ENCODE measurements at places on chromosomes 1 and 21. TPM values are rescaled to one million over a fixed set of nuclear protein-coding genes. Genes with fewer than 3 reads are reported as not detected.

DNA sequence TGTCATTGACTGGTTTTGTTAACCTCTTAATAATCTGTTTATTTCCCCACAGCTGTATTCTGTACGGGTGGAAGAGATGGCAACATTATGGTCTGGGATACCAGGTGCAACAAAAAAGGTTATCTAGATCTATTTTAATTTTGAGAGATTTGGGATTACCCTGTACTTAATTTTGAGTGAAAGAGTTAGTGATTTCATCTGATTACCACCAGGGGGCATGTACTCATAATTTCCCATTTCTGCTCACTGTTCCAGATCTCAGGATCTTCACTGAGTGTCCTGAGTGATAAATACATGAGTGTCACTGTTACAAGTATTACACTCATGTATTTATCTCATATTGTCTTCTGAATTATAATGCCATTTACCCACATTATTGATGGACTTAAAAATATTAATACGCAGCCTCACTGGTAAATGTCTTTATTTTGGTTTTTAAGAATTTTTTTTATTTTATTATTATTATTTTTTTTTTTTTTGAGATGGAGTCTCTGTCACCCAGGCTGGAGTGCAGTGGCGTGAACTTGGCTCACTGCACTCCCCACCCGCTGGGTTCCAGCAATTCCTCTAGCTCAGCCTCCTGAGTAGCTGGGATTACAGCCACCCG, 27.4 kb downstream of the DTL start:
- H3K4me1 ChIP-seq: no peaks in the 10 kb centered on the region
- H3K36me3 ChIP-seq: peaks cover 52% of the 10 kb centered on the region
- no peak for DNase-seq
- no peaks in the 10 kb centered on the region for H3K27me3 ChIP-seq
- H3K4me3 ChIP-seq: no peak overlapping the region

DNA sequence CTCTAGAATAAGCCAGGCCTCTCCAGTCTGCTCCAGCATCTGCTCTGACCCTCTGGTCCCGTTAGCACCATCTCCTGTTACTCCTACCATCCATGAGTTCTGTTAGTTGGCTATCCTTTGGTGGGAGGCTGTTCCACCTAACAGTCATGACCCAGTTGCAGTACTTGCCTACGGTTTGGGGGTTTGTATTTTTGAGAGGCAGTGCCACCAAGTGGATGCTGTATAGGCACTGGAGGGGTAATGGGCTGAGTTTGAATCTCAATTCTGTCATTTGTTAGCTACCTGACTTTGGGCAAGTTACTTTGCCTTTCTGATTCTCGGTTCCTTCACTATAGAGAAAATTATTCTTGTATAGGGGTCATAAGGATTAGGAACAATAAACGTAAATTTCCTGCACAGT, 12.1 kb upstream of the C8B start:
- no peak overlapping the region for H3K27ac ChIP-seq
- no peak overlapping the region for H3K4me3 ChIP-seq
- DNase-seq: no peak
- H3K4me1 ChIP-seq: no peaks in the 10 kb centered on the region

GRCh38 chr1:193181536-193181935, 4.9 kb downstream of the B3GALT2 start:
- peaks cover 18% of the 10 kb centered on the region for H3K4me1 ChIP-seq
- no peaks in the 10 kb centered on the region for H3K27me3 ChIP-seq
- H3K36me3 ChIP-seq: no peaks in the 10 kb centered on the region
- H3K4me3 ChIP-seq: no peak overlapping the region
- H3K27ac ChIP-seq: no peak overlapping the region
- DNase-seq: no peak

GRCh38 chr1:117611894-117612483, 6.1 kb downstream of the TENT5C start:
- H3K4me1 ChIP-seq: peaks cover 38% of the 10 kb centered on the region
- H3K27me3 ChIP-seq: peaks cover 59% of the 10 kb centered on the region
- no peak for DNase-seq
- H3K36me3 ChIP-seq: no peaks in the 10 kb centered on the region
- no peak overlapping the region for H3K4me3 ChIP-seq

DNA sequence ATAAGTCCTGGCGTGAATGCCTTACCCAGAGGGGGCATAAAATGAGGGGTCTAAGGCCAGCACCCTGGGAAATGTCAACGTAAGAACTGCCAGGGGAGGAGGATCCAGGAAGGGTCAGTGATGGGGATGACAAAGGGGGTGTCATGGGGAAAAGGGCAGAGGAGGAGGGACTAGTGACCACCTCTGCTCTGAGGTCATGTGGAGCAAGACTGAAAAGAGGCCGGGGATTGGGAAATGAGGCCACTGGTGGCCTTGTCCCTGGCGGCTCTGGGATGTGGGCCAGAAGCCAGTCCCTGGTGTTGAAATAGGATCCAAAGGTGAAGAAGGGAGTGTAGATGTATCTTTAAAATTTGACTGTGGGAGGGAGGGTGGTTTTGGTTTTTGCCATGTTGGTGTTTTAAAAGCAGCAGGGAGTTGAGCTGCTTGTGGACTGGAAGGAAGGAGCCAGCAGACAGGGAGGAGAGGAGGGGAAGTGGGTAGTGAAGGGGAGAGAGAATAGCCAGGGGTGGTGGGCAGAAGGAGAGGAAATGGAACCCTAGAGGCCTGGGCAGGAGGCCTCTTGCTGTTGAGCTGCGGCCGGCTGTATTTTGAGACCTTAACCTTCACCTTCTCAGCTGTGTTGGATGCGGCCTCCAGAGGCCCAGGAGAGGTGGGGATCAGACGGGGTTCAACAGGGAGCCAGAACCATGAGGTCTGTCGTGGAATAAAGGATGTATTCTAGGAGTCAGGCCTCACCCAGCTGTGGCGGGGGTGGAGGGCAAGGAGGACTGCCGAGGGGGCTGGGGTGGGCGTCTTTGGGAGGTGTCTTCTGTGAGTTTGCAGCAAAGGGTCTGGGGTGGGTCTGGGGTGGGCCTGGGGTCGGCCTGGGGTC, 92.5 kb downstream of the DHRS3 start:
- H3K27ac ChIP-seq: no peak overlapping the region
- DNase-seq: no peak
- no peak overlapping the region for H3K4me3 ChIP-seq

- H3K27ac ChIP-seq: peak overlapping the region; percentile 88
- H3K27me3 ChIP-seq: no peaks in the 10 kb centered on the region
- peaks cover 87% of the 10 kb centered on the region for H3K4me1 ChIP-seq
- no peak overlapping the region for H3K4me3 ChIP-seq
Measured at GRCh38 chr1:212976586-212976985, 26.2 kb downstream of the VASH2 start.

DNA sequence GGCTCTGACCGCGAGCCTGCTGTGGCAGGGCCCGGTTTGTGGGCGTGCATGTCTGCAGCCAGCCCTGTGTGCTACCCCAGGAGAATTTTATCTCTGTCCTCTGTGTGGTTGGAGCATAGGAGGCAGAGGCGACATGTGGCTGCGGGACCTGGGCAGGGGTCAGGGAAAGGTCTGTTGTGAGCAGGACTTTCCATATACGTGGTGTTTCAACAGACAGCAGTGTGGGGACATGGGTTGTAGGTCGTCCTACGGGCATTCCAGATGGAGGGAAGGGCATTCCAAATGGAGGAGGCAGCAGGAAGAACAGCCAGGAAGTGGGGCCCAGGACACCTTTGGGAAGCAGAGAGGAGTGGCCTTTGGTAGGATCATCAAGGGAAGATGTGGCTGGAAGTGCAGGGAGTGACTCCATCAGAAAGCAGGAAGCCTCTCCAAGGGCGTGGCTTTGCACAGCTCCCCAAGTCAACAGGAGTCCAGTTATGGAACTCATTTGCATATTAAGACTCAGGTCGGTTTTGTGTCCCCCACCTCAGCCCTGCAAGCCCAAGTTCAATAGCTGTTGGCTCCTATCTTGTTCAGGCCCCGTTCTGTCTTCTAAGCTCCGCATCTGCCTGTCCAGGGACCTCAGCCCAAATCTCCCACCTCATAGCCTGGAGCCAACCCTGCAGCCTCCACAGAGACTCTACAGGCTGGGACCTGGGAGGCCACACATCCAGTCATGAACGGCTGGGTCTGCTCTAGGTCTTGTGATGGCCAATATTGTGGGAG, 309.1 kb downstream of the MATN1 start:
- H3K4me3 ChIP-seq: no peak overlapping the region
- peaks cover 7% of the 10 kb centered on the region for H3K4me1 ChIP-seq
- DNase-seq: no peak
- no peaks in the 10 kb centered on the region for H3K27me3 ChIP-seq
- H3K36me3 ChIP-seq: no peaks in the 10 kb centered on the region
- H3K27ac ChIP-seq: no peak overlapping the region

- H3K27me3 ChIP-seq: no peaks in the 10 kb centered on the region
- H3K36me3 ChIP-seq: no peaks in the 10 kb centered on the region
- H3K27ac ChIP-seq: no peak overlapping the region
- no peak for DNase-seq
- H3K4me3 ChIP-seq: no peak overlapping the region
Measured at GRCh38 chr1:14873677-14874076, 275.2 kb downstream of the KAZN start.

- H3K4me1 ChIP-seq: peaks cover 5% of the 10 kb centered on the region
- no peak for DNase-seq
- no peak overlapping the region for H3K4me3 ChIP-seq
- no peak overlapping the region for H3K27ac ChIP-seq
- no peaks in the 10 kb centered on the region for H3K27me3 ChIP-seq
Measured at GRCh38 chr21:28375708-28376385, 616.8 kb downstream of the LTN1 start.

DNA sequence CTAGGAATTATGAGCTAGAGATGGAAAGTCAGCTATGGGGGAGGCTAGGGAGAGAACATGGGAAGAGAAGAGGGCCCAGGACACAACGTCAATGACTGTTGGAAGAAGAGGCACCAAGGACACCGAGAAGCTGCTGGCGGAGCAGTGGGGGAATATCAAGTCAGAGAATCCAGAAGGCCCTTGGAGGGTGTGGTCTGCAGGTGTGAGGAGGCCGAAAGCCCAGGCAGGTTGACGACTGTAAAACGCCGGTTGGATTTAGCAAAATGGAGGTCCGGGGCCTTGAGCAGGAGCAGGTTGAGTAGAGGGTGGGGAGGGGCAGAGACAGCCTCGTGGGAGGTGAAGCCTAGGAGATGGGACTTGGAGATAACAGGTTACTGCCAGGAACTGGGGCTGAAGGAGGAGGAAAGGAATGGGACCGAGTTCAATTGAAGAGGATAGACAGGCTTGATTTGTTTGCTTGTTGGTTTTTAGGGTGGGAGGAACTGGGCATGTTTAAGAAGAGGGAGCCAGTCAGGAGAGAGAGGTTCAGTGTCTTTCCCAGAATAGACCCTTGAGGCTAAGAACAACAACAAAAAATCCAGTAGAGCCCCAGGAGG, 35.1 kb downstream of the EDN2 start:
- no peaks in the 10 kb centered on the region for H3K4me1 ChIP-seq
- H3K4me3 ChIP-seq: no peak overlapping the region
- DNase-seq: no peak
- H3K27ac ChIP-seq: no peak overlapping the region

GRCh38 chr1:167059045-167059808, 30.9 kb downstream of the GPA33 start:
- peaks cover 17% of the 10 kb centered on the region for H3K4me1 ChIP-seq
- no peaks in the 10 kb centered on the region for H3K36me3 ChIP-seq
- no peak overlapping the region for H3K27ac ChIP-seq
- peak; percentile 88 for DNase-seq

DNA sequence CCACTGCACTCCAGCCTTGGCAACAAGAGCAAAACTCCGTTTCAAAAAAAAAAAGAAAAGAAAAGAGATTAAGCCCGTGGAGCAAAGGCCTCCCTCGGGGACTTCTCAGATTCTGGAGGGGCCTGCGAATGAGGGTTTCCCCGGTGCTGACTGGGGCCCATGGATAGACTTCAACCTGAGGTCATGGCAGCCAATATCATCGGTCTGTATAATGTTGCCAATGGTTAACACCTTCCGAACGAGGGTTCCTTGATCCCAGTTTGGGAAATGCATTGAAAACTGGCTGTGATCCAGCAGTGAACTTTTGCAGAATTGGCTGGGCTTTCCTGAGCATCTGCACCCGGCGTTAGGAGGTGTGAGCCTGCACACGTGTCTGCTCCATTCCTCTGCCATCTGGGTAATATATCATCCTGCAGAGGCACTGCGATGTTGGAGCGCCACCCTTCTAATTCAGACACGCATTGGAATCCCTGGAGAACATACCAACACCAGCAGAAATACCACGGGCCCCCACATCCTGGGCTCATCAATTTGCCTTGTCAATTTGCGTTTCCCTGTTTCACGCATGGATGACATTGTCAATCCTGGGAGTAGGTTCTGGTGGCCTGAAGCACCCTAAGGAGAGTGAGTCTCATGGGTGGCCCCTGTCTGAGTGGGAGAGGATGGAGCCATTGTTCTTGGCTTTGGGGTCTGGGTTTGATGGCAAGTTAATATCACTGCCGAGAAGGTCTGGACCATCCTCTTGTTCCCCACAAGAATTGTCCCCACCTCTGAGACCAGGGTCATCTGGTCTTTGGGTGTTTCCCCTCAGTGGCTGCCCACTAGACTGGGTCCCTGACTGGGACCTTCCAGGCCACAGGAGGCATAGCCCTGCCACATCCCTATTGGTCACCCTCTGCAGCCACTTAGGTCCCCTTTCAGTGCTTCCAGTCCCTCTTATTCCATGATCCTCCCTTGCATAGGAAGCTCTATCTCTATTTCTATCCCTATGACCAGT, 441.0 kb downstream of the PTPRU start:
- H3K27me3 ChIP-seq: no peaks in the 10 kb centered on the region
- peaks cover 4% of the 10 kb centered on the region for H3K36me3 ChIP-seq
- no peak overlapping the region for H3K4me3 ChIP-seq
- DNase-seq: no peak

GRCh38 chr1:175131095-175131494, 61.5 kb downstream of the KIAA0040 start:
- no peak overlapping the region for H3K4me3 ChIP-seq
- peaks cover 3% of the 10 kb centered on the region for H3K36me3 ChIP-seq
- peaks cover 49% of the 10 kb centered on the region for H3K4me1 ChIP-seq
- H3K27ac ChIP-seq: peak overlapping the region; percentile 57

DNA sequence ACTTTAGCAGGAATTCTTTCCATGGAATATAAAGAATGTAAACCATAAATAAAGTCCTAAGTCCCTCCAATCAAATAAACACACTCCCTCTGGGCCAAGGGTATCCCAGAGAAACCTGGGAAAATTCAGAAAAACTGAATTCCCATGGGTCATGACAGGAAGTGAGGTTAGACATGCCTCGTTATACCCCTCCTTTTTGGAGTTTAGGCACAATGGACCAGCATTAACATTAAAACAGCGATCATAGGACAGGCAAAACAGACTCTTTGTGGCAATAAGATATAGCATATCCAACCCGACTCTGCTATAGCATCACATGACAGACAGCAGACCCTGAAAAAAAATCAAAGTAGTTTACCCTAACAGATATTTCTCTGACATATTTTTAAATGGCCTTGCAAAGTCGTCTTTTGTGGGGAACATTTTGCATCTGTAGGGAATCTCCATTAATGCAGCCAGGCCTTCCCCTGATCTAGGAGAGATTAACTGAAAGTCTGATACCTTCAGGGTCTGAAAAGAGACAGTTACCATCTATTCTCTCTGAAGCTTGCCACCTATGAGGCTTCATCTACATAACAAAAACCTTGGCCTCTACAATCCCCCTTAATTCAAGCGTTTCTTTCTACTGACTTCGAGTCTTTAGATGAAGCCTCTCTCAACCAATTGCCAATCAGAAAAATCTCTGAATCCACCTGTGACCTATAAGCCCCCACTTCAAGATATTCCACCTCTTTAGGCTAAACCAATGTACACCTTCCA, 143.0 kb upstream of the KCNK1 start:
- peaks cover 32% of the 10 kb centered on the region for H3K36me3 ChIP-seq
- peak overlapping the region; percentile 94 for H3K27ac ChIP-seq
- peaks cover 49% of the 10 kb centered on the region for H3K4me1 ChIP-seq
- no peak overlapping the region for H3K4me3 ChIP-seq
- H3K27me3 ChIP-seq: peaks cover 7% of the 10 kb centered on the region

LCE1C gene
- total RNA-seq: not detected

C1orf87 gene
- total RNA-seq: 0.16 TPM

PLPPR4 gene
- 1.1 TPM for total RNA-seq

CA6 gene
- total RNA-seq: not detected

DNAH14 gene
- total RNA-seq: 34.1 TPM

FAM72B gene
- total RNA-seq: 22.0 TPM

PERM1 gene
- total RNA-seq: not detected
